Neural crest cell (in vitro differentiated cells): ENCODE measurements at places on chromosomes 7 and 10. TPM values are rescaled to one million over a fixed set of nuclear protein-coding genes. Genes with fewer than 3 reads are reported as not detected.

DNA sequence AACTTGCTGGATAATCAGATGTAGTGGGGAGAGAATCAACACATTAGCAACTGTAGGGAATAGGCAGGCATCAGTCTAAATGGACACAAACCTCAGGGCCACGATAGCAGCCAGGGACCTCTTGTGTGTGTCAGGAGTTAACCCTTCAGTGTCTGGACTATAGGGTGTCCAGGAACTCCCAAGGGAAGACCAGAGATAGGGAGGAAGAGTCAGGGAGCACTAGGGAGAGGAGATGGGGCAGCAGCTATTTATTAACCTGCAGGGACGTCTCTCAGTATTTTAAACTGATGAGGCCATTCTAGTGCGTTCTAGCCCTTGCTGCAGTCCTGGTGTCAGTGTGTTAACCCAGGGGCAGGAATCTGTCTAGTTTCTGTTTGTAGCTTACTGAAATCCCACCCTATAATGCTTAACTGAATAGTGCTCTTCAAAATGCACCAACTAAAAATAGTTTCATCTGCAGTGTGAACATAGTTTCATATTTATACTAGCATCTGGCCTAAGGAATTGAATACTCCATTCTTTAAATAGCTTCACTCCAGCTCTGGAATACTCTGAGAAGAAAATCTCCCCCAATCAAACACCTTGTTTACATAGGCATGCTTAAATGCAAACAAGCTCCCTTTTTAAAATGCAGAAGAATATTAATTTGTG is 62.7 kb downstream of the ARID5B start:
- no peak for DNase-seq

GRCh38 chr10:102227050-102227449 is 951 bp downstream of the ELOVL3 start:
- no peak for DNase-seq

DNA sequence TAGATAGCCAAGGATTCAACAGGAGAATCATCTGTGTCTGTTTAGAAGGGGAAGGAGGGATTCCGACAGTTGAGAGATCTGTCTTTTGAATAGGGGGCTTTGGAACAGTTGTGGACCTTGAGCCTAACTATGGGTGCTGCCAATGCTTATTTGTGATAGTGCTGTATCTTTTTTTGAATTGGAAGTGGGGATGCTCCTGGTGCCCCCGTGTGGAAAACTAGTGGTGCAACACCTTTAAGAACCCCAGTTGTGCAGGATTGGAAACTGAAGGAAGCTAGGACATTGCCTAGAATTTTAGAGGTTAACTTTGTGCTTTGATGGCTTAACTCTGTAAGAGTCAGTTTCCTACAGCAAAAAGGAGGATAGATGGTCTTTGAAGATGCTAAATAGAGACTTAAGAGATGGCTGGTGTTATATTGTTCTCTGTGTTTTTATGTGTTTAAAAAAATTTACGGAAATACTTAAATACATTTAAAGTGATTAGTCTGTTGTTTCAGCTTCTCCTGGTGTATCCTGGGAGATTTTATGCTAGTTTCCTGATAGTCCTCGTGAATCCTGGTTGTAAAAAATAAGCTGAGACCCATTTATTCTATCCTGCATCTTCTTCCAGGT is 69.3 kb downstream of the AP3M1 start:
- peak; percentile 47 for DNase-seq

DNA sequence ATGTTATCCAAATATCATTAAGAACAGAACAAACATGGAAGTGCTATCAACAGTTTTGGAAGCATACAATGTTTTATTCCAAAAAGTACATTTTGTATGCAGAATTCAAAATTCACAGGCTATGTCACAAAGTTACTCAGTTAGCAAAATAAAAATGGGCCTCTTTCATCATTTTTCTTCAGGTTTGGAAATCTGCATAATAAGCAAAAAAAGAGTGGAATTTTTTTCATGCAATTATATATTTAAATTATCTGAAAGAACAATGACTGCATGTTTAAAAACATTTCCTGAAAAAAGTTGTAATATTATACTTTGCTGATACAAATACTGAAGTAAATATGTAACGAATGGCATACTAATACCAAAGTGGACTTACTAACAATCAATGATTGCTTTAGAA is 161.2 kb upstream of the MBL2 start:
- DNase-seq, result no peak

DNA sequence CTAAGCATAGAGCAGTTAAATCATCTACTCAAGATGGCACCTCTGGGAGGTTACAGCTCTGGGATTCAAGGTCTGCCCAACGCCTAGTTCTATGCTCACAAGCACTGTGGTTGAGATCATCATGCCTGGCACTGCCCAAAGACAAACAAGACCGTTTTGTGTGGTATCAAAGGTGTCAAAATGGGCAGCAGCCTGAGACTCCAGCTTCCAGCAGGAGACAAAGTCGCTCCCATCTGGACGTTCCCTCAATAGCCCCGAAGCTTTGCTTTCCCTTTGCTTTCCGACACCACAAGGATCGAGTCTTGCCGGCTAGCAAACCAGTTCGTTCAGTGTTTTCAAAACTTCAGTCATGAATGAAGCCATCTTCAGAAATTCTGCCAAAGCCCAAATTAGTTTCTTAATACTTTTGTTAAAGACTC is 5.1 kb downstream of the HABP2 start:
- no peak for DNase-seq

GRCh38 chr7:101457001-101457750 is 94.5 kb downstream of the COL26A1 start:
- no peak for DNase-seq

DNA sequence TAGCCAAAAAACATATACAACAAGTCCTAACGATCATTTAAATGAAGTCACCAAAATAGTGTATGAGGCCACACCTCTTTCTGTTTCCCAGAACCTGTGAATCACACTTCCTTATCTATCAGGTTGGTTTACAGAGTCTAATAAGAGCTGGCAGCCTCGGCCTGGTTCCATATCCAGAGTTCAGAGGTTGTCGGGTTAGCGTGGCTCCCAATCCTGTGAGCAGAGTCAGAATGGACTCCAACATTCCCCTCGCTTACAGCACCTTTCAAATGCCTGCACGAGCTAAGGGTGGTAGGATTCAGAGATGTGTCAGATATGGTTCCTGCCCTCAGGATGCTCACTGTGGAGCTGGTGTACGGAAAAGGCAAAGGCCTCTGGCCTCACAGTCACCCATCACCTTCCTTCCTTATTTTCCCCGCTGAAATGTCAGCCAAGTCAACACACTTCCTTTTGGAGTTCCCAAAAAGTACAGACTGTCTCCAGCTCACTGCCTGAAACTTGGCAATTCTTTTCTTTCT is 6.0 kb downstream of the IL15RA start:
- no peak for DNase-seq

- no peak for DNase-seq
These were observed 913 bp downstream of the ADCYAP1R1 start for GRCh38 chr7:31052841-31053601.

DNA sequence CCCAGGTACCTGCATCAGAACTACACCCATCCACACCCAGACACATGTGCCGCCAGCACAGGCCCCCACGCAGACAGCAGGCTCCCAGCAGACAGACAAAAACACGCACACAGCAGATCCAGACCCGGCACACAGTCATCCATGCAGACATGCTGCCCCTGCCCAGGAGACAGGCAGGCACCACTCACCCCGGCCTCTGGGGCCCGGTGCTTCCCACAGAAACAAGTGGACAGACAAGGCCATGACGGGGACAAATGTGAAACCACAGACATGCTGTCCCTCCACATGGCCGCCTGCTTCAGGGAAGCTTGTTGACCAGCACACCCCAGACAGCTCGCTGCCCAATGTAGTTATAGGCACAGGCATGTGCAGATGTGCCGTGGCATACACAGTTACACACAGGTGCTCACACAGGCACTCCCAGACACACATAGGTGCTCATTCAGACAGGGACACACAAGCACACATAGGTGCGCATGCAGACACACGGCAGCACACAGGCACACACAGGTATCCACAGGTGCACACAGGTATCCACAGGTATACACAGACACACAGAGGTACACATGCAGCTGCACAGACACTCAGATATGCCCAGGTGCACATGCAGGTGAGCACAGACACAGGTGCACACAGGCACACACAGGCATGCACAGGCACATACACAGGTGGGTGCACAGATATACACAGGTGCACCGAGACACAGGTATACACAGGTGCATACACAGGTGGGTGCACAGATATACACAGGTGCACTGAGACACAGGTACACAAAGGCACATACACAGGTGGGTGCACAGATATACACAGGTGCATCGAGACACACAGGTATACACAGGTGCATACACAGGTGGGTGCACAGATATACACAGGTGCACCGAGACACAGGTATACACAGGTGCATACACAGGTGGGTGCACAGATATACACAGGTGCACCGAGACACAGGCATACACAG is 10.5 kb upstream of the SCART1 start:
- DNase-seq, result no peak

DNA sequence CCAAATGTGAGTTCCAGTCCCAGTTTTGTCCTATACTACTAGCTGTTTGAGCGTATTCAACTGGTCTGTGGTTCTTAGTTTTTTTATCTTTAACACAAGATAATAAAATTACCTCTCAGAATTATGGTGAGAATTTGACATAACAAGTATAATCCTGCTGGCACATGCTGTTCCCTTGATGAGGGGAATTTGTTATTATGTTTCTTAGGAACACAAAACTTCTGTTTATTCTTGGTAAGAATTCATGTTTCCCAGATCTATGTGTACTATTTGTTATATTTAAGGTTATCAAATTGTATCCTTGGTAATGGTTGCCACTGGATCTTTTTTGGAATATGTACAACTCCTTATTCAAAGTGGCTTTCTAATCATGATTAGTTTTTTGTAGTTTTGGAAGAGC is 335.6 kb downstream of the ADK start:
- no peak for DNase-seq

GRCh38 chr7:142104550-142105527 is 6.7 kb upstream of the MGAM2 start:
- DNase-seq, result no peak

DNA sequence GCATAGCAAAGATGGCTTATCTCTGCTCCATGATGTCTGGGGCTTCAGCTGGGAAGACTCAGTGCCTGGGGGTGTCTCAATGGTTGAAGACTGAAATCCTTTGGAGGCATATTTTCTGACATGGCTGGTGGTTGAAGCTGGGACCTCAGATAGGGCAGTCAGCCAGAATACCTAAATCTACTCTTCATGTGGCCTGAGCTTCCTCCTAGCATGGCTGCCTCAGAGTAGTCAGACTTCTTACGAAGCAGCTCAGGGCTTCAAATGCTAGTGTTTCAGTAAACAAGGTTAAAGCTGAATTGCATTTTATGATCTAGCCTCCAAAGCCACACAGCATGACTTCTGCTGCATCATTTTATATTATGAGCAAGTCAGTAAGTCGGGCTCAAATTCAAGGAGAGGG is 2.6 kb upstream of the BRAF start:
- no peak for DNase-seq

DNA sequence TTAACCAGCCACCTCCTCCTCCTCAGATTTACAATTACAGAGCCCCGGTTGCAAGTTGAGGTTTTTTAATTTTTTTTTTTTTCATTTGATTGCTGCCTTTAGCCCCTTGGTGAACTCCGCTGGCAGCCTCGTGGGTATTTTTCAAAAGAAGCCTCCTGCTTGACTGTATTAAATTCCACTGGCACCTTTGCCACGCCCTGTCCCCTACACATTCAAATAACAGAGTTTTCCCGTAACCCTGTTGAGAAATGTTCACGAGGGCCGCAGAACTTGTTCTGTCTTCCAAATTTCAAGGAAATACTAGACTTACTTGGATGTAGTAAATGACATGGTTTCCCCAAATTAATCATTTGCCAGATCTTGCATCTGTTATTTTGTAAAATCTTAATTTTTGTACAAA is 167.0 kb downstream of the ARID5B start:
- no peak for DNase-seq

- DNase-seq, result no peak
These were observed 203.2 kb downstream of the ANK3 start for GRCh38 chr10:60186315-60187071.

DNA sequence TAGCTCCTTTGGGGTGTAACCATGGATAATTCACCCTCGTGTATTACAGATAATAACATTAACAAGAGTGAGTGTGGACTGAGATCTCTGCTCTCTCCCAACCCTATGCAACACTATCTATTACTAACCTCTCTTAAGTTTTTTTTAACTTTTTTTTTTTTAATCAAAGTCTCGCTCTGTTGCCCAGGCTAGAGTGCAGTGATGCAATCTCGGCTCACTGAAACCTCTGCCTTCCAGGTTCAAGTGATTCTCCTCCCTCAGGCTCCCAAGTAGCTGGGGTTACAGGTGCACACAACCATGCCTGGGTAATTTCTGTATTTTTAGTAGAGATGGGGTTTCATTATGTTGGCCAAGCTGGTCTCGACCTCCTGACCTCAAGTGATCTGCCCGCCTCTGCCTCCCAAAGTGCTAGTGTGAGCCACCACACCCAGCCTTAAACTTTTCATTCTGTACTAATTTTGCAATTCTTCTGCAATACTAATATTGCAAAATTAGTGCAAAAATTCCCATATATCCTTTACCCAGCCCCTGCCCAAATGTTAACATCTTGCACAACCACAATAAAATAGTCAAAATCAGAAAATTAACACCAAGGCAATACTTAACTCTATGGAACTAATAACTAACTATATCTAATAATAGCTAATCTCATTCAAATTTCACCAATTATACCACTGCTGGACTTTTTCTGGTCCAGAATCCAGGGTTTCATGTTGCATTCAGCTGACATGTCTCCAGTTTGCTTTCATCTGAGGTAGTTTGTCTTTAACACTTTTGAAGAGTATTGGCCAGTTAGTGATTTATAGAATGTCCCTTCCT is 66.5 kb upstream of the TCF7L2 start:
- DNase-seq, result no peak

GRCh38 chr10:67808704-67809103 is 29.3 kb downstream of the DNAJC12 start:
- no peak for DNase-seq

DNA sequence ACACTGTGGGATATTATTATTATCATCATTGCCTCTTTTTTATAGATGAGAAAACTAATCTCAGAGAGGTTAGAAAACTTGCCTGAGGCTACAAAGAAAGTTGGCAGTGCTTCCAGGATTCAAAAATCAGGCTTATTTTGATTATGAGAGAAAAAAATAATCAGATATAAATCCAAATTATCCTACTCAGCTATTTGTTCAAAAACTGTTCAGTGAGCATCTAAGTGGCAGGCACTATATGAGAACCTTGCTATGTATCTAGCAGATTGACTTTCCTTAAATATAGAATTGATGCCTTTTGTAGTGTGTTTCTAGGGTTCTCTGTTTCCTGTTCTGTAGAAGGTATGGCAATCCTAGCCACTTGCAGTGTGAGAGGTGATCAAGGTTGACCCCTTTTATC is 60.0 kb upstream of the SLC35B4 start:
- no peak for DNase-seq

ANKRD61 gene
- 0.70 and 0.80 TPM in 2 replicates for total RNA-seq

AKR1C3 gene
- total RNA-seq, result 0.19 TPM in 1 of 2 replicates, not detected in the other

KIAA1549 gene
- 33.2 and 34.8 TPM in 2 replicates for total RNA-seq

CDK5 gene
- 38.9 TPM in 2 replicates for total RNA-seq

DEPP1 gene
- 0.50 and 1.1 TPM in 2 replicates for total RNA-seq

RPEL1 gene
- not detected in 2 replicates for total RNA-seq

SLC18A2 gene
- 0.05 and 0.07 TPM in 2 replicates for total RNA-seq
